GM03348 (cell line): ENCODE measurements at places on chromosomes 5 and 9.

DNA sequence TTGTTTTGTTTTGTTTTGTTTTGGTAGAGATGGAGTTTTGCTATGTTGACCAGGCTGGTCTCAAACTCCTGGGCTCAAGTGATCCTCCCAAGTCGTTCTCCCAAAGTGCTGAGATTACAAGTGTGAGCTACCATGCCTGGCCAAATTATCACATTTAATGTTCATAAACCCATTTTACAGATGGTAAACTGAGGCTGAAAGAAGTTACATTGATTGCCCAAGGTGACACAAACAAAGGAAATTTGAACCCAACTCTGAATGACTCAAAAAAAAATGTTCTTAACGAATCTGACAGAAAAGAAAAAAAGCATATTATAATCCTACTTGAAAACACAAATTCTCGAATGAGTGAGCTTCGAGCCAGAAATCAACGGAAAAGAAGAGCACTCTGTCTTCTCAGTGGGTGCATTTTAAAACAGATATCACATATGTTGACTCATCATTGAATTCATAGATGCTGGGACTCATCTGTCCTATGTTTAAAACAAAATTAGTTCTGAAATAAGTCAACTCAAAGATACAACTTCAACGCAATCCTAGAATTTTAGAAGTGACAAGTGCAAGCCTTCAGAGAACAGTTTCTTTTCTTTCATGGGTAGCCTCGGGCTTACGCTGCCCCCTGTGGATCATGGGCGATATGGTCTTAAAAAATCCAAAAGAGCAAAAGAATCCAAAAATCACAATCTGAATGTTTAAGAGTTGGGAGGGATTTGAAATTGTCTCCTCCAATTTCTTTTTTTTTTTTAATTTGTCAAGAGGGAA, 28.4 kb downstream of the TIMD4 start:
- DNase-seq: peak; percentile 36

GRCh38 chr5:78509884-78510769, 138.4 kb downstream of the LHFPL2 start:
- DNase-seq: peak; percentile 68

GRCh38 chr9:88691811-88692210, 156.8 kb downstream of the NXNL2 start:
- peak; percentile 39 for DNase-seq

DNA sequence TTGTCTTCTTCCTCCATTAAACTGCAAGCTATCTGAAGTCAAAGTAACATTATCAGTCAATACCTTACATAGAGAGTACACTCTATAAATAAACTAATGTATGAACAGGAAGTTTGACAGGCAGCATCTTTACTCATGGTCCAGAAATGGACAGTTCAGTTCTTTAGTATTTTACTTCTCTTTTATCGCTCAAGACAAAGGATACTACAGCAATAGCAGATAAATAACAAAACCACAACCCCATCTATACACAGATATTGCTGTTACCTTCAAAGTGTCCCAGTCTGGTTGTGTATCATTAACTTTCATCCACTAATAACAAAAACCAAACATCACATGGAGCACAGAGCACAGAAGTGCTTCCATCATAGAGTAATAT, 46.4 kb downstream of the SEMA5A start:
- DNase-seq: no peak

GRCh38 chr5:128512894-128513293, 25.2 kb downstream of the FBN2 start:
- no peak for DNase-seq

DNA sequence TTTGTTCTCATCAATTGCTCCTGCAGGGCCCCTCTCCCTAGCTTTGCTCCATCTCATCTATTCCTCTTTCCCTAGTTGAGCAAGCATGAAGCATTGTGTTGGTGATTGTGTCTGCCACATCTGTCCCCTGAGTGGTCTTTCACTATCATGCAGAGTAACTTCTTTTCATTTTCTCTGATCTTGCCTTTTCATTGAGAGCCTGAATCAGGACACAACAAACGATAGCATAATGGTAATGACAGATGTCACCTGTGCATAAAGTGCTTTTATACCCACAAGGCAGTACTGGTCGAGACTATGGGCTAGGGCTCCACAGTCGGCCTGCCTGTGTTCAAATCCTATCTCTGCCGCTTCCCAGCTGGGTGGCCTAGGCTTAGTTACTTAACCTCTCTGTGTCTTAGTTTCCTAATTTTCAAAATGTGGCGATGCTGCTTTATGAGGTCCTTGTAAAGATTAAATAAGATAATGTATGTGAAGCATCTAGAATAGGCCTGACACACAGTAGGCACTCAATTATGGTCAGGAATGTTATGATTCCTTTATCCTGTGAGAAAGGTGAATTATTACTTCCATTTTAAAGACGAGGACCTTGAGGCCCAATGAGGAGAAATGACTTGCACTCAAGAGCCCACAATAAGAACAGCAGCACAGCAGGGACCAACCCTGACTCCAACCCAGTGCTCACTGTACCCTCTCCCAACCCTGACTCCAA, 137.1 kb upstream of the ZNF618 start:
- no peak for DNase-seq

DNA sequence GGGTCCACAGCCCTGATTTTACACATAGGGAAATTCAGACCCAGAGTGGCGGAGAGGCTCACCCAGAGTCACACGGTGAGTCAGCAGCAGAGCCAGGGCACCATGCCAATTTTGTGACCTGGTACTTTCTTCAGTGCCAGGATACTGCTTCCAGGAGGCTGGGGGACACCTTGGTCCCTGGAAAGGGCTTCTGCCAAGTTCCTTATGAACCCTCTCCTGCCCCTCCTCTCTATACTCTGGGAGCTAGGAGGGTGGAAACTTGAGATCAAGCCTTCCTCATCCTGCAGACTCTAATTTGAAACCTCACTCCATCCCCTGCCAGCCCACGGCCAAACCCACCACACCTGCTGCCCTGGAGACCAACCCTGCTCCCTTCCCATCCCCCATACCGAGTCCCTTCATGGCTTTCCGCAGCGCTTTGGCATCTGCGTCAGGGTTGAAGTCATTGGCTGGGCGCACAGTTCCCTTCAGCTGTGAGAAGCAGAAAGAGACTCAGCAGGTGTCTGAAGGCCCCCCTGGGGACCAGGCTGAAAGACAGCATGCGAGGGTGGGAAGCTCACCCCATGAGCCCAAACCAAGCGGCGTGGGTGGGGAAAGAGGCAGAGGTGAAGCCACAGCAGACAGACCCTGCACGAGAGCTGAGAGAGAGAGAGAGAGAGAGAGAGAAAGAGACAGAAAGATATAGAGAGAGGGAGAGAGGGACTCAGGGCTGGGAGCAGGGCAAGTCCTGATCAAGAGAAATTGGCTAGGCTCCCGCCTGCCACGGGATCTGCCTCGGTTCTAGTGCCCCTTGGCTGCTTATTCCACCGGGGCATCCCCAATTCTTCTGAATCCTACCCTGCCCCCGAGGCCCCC, 33.5 kb downstream of the ANXA6 start:
- DNase-seq: no peak

GRCh38 chr5:171578049-171578828, 158.8 kb downstream of the FGF18 start:
- no peak for DNase-seq

GRCh38 chr5:78761840-78762239, 113.3 kb upstream of the LHFPL2 start:
- DNase-seq: no peak

DNA sequence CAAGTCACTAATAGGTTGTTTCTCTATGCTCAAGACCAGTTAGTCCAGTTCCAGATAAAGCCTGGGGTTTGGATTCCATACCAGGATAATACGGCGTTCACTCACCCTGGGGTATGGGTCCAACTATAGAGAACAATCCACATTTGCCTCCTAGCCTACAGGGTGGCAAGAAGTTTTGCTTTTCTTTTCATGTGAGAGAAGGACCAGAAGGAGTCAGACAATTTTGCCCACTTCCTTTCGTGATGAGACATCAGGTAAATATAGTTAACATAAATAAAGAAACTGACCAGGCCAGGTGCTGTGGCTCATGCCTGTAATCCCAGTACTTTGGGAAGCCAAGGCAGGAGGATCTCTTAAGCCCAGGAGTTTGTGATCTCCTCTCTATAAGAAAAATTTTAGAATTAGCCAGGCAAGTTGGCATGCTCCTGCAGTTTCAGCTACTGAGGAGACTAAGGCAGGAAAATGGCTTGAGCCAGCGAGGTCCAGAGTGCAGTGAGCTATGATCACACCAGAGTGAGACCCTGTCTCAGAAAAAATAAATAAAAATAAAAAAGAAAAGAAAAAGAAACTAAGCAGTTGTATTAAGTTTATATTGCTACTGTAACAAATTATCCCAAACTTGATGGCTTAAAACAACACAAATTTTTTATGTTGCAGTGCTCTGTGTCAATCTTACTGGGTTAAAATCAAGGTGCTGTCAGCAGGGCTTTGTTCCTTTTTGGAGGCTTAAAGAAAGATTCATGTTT, 7.5 kb upstream of the REEP5 start:
- no peak for DNase-seq

- peak; percentile 62 for DNase-seq
Measured at GRCh38 chr5:167634432-167634831, 657.0 kb upstream of the WWC1 start.

GRCh38 chr9:118091711-118092500, 387.7 kb downstream of the TLR4 start:
- DNase-seq: no peak

- DNase-seq: no peak
Measured at GRCh38 chr9:130670644-130671043, 6.2 kb downstream of the PRDM12 start.

DNA sequence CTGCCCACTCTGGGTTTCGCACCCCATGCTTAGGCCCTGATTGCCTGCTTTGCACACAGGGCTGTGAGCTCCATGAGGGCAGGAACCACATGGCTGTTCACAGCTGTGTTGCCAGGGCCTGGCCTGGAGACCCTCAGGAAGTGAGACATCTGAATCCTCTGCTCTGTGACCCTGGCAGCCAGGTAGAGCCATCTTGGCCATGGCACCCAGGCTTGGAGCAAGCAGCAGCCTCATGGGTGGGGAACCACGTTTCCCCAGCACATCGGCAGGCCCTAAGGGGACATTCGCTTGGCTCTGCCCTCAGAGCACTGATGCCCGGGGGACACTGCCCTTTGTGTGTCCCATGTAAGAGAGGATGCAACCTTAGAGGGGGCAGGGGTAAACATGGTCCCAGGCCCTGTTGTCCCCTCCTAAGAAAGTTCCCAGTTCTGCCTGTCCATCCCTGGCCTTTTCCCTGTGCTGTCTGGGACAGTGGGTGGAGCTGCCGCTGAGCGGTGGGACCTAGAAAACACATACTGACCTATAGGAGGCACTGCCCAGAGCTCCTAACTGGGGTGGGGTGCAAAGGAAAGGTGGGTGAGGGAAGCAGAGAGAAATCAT, 144.1 kb upstream of the IER5L start:
- DNase-seq: no peak

- DNase-seq: peak; percentile 51
Measured at GRCh38 chr5:100430268-100431195, 104.6 kb upstream of the FAM174A start.

GRCh38 chr5:163321511-163321910, 115.9 kb upstream of the CCNG1 start:
- DNase-seq: no peak

DNA sequence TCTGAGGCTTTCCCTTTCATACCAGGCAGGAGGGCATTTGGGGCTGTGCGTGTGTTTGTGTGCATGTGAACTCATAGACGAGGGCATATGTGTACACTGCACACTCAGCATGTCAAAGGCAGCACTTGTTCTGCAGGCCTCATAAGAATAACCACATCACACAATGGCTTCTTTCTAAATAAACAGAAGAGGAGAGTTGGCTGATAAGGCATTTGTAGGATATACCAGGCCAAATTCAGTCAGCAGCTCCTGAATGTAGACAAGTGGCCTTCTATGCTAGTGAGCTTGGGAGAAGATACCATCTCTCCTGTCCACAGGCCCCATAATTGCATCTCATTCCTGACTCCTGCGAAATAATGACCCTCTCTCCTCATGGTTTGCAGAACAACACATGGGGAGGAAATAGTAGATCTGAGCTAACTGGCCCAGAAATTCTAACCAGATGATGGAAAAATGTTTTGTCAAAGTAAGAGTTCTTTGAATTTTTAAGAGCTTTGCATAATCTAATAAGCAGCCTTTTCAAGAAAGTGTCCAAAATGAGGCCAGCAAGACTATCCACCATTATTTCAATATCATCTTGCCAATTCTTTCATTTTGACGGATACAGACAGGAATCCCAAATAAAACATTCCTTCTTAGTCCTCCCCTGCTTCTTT, 60.5 kb upstream of the GAS1 start:
- DNase-seq: peak; percentile 52

GRCh38 chr9:89480825-89481537, 16.9 kb downstream of the SEMA4D start:
- no peak for DNase-seq

DNA sequence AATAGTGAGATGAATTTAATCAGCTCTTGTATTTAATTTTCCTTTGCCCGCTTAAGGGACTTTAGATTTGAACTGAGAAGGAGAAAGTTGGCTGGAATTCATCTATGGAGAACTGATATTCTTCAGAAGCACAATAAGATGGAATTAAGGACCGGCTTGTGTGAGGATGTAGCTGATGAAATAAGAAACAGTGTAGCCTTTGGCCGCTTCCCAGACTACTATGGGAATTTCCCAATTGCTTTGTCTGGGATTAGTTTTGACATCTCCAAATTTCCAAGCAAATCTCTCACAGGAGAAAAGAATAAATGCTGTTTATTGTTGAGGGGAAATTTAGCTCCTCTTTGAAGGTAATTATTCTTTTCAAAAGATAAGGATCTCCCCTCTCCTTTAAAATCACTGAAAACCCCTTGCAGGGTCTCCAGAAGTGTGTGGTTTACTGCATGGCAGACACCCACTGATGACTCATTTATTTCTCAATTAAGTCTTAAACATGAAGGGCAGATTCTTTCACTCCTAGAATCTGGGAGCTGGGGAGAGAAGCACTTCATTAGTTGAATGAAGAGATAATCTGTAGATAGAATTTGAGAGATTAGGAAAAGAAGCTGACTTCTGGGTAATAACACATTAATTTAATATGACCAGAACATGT, 606.5 kb upstream of the ADAMTS16 start:
- DNase-seq: no peak

DNA sequence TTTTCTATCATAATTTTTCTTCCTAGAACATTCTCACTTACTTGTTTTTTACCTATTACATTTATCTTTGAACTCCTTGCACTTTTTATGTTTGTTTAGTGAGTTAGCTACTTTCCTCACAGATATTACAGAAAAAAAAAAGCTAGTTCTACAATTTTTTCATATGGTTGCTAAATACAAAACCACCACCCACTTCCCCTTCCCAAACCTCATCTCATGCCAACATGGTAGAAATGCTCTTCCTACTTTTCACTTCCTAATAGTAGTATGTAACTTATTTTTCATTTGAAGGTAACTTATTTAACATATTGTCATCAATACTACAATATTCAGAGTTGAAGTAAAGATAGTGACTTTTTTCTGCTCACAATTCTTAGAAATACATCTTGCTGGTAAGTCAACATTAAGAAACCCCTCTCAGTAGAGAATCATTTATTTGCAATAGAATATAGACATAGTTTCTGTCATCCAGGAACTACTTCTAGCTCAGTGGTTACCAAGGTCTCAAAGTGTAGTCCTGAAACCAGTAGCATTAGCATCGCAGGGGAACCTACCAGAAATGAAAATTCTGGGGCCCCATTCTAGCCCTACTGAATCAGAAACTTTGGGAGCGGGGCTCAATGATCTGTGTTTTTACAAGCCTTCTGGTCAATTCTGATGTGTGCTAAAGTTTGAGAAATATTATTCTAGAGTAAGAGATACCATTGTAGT, 1124.6 kb downstream of the DTWD2 start:
- DNase-seq: no peak
